ENCODE measurements at places on chromosomes 13 and 19. TPM values are rescaled to one million over a fixed set of nuclear protein-coding genes. Genes with fewer than 3 reads are reported as not detected.

Gene ZNF77
- total RNA-seq, result 5.8 TPM

Gene GRIK5
- 4.9 TPM for total RNA-seq

Gene PRSS57
- not detected for total RNA-seq

Gene CGB5
- not detected for total RNA-seq

Gene PDX1
- not detected for total RNA-seq

Gene B3GNT8
- total RNA-seq, result 0.37 TPM

Gene PSG7
- not detected for total RNA-seq

Gene CABP5
- total RNA-seq, result not detected

Gene ZNF763
- 0.51 TPM for total RNA-seq

Gene CEACAM6
- not detected for total RNA-seq

Gene MCF2L
- total RNA-seq, result 0.09 TPM

Gene TNFSF9
- 6.4 TPM for total RNA-seq

Gene ZNF541
- total RNA-seq, result not detected

Gene KLK7
- not detected for total RNA-seq

Gene CEACAM7
- not detected for total RNA-seq

Gene ACP4
- total RNA-seq, result not detected

Gene FGF21
- total RNA-seq, result not detected

Gene TDRD12
- 0.05 TPM for total RNA-seq

Gene PSG3
- not detected for total RNA-seq

Gene GDF15
- not detected for total RNA-seq

Gene STX10
- 66.2 TPM for total RNA-seq

Gene GNG7
- 0.07 TPM for total RNA-seq

Gene ZNF350
- 8.4 TPM for total RNA-seq

Gene CD70
- total RNA-seq, result 47.4 TPM

Gene SCN1B
- total RNA-seq, result 0.96 TPM

Gene RNF225
- total RNA-seq, result 1.1 TPM

Gene TNNT1
- total RNA-seq, result 0.36 TPM

Gene TEX29
- total RNA-seq, result 0.51 TPM

Gene FFAR2
- total RNA-seq, result not detected

Gene GIPC3
- 0.36 TPM for total RNA-seq

Gene NRTN
- total RNA-seq, result 0.61 TPM

Gene TNFSF11
- 2.4 TPM for total RNA-seq
